ENCODE measurements at places on chromosomes 4 and X. TPM values are rescaled to one million over a fixed set of nuclear protein-coding genes. Genes with fewer than 3 reads are reported as not detected.

GRCh38 chr4:72706684-72707083 lies 137.7 kb upstream of the ADAMTS3 start:
- peaks cover 11% of the 10 kb centered on the region for H3K4me1 ChIP-seq
- H3K27me3 ChIP-seq, result no peaks in the 10 kb centered on the region
- no peaks in the 10 kb centered on the region for H3K36me3 ChIP-seq
- no peak overlapping the region for H3K4me3 ChIP-seq
- no peak for DNase-seq

DNA sequence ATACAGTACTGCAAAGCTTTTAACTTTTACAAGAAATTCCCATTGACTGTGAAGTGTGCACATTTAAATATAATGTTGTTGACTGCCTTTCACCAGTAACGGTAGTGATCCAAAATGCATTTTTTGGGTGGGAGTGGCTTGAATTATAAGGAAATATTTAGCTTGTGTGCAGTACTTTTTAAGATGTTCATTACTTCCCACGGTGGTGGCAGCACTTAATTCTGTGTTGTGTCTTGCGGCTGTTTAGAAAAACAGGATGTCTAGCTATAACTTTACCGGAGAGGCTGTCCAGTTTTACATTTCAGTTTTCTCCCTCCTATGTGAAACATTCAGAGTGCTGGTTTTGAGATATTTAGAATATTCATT lies 1.7 kb downstream of the TMEM131L start:
- H3K27ac ChIP-seq, result peak overlapping the region; percentile 78
- no peak for DNase-seq
- H3K4me1 ChIP-seq, result peaks cover 30% of the 10 kb centered on the region
- H3K4me3 ChIP-seq, result peak overlapping the region; percentile 90
- H3K27me3 ChIP-seq, result peaks cover 22% of the 10 kb centered on the region

GRCh38 chrX:138711399-138712347 lies at the start of gene FGF13:
Gene FGF13, minus strand, starts transcription at chrX:138711717. Its CDS starts 714 bp downstream, at chrX:138711003.
- no peaks in the 10 kb centered on the region for H3K4me1 ChIP-seq
- peak within 1 kb of the TSS; percentile 62 for H3K27ac ChIP-seq
- H3K27me3 ChIP-seq, result peaks cover 60% of the 10 kb centered on the region
- DNase-seq, result no peak
- peak within 1 kb of the TSS; percentile 89 for H3K4me3 ChIP-seq

PAGE4 gene
- not detected for total RNA-seq

TMEM31 gene
- total RNA-seq, result not detected

DNA sequence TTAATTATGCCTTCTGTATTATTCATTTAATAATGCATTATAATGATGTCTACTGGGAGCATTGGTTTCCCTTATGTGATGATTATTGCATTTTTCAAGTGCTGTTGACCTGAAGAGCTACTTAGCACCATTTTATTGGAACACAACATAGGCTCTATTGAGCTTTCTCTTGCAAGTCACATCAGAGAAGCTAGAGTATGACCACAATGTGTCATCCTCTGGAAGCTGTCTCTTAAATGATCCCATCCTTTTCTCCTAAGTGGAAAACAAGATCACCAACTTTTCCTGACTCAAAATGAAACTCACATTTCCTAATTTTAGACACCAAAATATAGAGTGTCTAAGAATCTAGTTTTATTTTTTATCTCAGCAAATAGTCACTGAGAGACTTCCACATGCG lies 1451.9 kb downstream of the PCDH7 start:
- no peak for DNase-seq
- no peaks in the 10 kb centered on the region for H3K4me1 ChIP-seq
- no peaks in the 10 kb centered on the region for H3K36me3 ChIP-seq
- H3K27ac ChIP-seq, result no peak overlapping the region
- H3K4me3 ChIP-seq, result no peak overlapping the region

MAP3K15 gene
- total RNA-seq, result 2.9 TPM

IL2RG gene
- total RNA-seq, result 5.2 TPM

DNA sequence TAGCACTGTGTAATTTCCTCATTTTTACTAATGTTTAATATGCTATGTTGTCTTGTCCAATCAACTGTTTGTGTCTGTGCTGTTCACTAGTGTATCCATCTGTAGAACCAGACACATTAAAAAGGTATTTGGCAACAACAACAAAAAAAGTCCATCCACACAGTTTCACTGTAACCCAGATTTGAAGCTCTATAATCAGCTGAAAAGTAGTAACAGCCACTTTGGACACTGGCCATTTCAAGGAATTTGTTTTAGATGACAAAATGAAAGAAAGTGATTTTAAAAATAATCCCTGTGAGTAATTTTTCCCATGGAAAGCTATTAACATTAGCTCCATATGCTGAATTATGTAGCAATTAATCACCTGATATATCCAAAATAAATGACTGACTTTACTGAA lies 2.2 kb upstream of the FBXL5 start:
- H3K4me1 ChIP-seq, result peaks cover 16% of the 10 kb centered on the region
- DNase-seq, result no peak
- H3K27ac ChIP-seq, result peak overlapping the region; percentile 82
- no peak overlapping the region for H3K4me3 ChIP-seq
- H3K36me3 ChIP-seq, result peaks cover 3% of the 10 kb centered on the region

DNA sequence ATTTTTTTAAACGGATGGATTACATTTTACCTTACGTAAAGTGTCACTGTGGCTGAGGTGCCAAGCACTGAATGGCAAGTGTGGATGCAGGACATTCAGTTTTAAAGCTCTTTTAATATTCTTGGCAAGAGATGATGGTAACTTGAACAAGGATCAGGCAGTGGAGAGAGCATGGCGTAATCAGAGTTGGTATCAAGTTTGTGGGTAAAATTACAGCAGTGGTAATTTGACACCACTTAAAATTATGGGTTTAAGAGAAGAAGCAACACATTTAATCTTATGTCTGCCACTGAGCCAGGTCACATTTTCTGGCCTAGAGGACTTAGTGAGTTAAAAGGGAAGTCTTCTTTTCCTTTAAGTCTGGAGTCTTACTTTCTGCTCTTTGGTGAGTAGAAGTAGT lies 100.5 kb downstream of the NAA11 start:
- H3K27ac ChIP-seq, result no peak overlapping the region
- H3K36me3 ChIP-seq, result no peaks in the 10 kb centered on the region
- DNase-seq, result no peak
- no peak overlapping the region for H3K4me3 ChIP-seq

DNA sequence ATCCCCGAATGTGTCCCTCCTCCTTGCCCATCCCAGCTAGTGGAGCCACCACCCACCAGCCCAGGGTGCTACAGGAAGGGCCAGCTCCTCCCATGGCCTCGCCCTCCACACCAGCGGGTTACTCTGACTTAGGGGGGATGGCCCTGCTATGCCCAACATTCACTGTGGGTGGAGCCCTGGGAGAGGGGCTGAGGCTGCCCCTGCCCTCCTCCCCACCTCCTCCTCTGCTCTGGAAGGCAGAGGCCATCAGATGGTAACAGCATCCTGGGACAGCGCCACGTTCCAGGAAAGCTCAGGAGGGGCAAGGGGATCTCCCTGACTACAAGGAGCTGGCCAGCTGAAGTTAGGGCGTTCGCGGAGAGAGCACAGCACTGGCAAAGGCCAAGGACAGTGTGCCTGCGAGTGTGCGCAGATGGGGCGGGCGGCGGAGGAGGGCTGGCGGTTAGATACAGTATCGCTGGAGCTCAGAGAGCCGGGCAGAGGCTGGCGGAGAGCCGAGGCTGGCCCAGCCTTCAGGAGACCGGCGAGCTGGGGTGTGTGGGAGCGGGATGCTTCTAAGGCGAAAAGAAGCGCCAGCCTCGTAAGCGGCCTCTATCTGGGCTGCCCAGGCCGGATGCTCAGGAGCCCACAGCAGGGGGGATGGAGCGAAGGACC lies 1.5 kb downstream of the JAKMIP1 start:
- H3K4me1 ChIP-seq, result no peaks in the 10 kb centered on the region
- H3K36me3 ChIP-seq, result peaks cover 4% of the 10 kb centered on the region
- DNase-seq, result no peak
- H3K27ac ChIP-seq, result no peak overlapping the region
- peak overlapping the region; percentile 83 for H3K4me3 ChIP-seq

GRCh38 chr4:150140774-150141400 lies 62.6 kb downstream of the DCLK2 start:
- peaks cover 22% of the 10 kb centered on the region for H3K4me1 ChIP-seq
- no peak overlapping the region for H3K4me3 ChIP-seq
- no peaks in the 10 kb centered on the region for H3K27me3 ChIP-seq

DNA sequence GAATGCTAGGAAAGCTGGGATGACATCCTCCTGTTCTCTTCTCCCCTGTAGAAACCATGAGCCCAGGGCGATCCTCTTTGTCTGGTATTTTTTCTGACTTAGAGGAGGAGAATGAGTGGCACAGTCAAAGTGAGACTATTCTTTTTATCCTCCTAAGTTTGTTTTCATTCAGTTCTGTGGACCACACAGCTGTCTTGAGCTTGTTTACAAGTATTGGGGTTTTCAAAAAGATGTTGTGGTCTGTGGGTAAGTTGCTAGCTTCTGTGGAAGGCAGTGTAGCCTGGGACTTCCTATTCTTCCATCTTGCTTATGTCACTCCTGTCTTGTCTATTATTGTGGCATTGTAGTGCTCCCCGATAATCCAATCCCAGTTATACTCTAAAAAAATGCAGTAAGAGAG lies 223.0 kb downstream of the PAPSS1 start:
- H3K36me3 ChIP-seq, result no peaks in the 10 kb centered on the region
- H3K4me3 ChIP-seq, result no peak overlapping the region
- no peak for DNase-seq
- no peak overlapping the region for H3K27ac ChIP-seq

EPHA5 gene
- 2.4 TPM for total RNA-seq

DNA sequence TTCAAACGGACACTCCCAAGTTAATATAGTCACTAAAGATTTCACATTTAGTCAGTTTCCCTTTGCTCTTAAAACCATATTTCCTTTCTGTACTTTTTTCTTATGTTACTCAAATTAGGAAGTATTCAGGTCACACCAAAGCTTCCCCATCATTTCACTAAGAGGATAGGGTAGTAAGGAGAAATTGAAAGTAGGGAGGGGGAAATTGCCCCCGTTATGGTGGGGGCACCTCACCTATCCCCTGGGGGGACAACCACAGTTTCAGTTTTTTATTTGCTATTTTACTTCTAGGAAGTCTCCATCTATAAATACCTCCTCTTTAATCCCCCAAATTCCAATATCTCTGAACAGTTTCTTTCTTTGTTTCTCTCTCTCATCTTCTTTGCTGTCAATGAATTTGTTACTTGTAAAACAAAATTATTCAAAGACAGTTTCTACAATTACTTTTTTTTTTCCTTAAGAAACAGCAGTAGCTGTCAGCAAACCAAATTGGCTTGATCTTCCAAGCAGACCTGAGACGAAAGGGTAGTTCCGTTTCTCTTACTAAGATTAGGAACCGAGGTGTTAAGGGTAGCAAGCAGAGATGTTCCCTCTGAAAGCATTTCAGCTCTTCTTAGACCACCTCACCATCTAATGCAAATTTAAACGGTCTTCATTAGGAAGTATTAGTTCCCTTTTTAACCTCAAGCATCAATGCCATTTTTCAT lies 160.2 kb upstream of the KLF3 start:
- H3K36me3 ChIP-seq, result no peaks in the 10 kb centered on the region
- H3K4me1 ChIP-seq, result no peaks in the 10 kb centered on the region
- H3K4me3 ChIP-seq, result no peak overlapping the region
- DNase-seq, result no peak

- no peak for DNase-seq
- H3K4me1 ChIP-seq, result peaks cover 3% of the 10 kb centered on the region
- no peak overlapping the region for H3K4me3 ChIP-seq
- no peaks in the 10 kb centered on the region for H3K36me3 ChIP-seq
These were observed 62.5 kb downstream of the ABLIM2 start for GRCh38 chr4:8095956-8096689.

GRCh38 chr4:2066571-2067445 lies 7.7 kb downstream of the NAT8L start:
- no peak for DNase-seq
- peaks cover 5% of the 10 kb centered on the region for H3K4me1 ChIP-seq
- no peaks in the 10 kb centered on the region for H3K36me3 ChIP-seq
- no peak overlapping the region for H3K4me3 ChIP-seq
- peaks cover under 1% of the 10 kb centered on the region for H3K27me3 ChIP-seq

TREX2 gene
- total RNA-seq, result 0.72 TPM

- H3K4me1 ChIP-seq, result no peaks in the 10 kb centered on the region
- no peaks in the 10 kb centered on the region for H3K36me3 ChIP-seq
- peaks cover 10% of the 10 kb centered on the region for H3K27me3 ChIP-seq
- no peak overlapping the region for H3K4me3 ChIP-seq
- H3K27ac ChIP-seq, result no peak overlapping the region
These were observed 15.6 kb upstream of the SHISA3 start for GRCh38 chr4:42381666-42382065.

GRCh38 chr4:175054980-175055379 lies 136.8 kb downstream of the ADAM29 start:
- no peaks in the 10 kb centered on the region for H3K27me3 ChIP-seq
- no peak overlapping the region for H3K27ac ChIP-seq
- no peaks in the 10 kb centered on the region for H3K4me1 ChIP-seq
- no peak for DNase-seq
- H3K36me3 ChIP-seq, result no peaks in the 10 kb centered on the region

ABLIM2 gene
- total RNA-seq, result 2.6 TPM

DGKK gene
- 0.98 TPM for total RNA-seq

DNA sequence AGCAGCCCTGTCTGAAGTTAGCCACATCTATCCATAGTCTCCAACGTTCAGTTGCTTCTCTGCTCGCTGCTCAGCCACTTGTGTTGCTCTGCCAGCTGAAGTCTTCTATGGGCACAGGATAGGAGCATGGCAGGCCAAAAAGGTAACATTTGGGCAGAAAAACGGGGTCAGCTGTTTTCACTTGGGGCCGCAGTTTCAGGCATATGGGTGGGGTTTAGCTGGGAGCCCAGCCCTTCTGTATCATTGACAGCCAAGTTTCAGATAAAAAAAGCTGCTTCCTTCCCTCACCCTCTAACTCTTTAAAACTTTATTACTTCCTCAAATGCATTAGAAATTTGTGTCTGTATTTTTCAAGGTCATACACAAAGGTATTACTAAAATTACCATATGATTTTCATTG lies 18.4 kb upstream of the MANBA start:
- peak overlapping the region; percentile 69 for H3K27ac ChIP-seq
- no peak overlapping the region for H3K4me3 ChIP-seq
- no peaks in the 10 kb centered on the region for H3K4me1 ChIP-seq
- H3K27me3 ChIP-seq, result no peaks in the 10 kb centered on the region
- no peak for DNase-seq

- H3K27ac ChIP-seq, result no peak overlapping the region
- H3K4me1 ChIP-seq, result peaks cover 12% of the 10 kb centered on the region
- no peak for DNase-seq
- no peak overlapping the region for H3K4me3 ChIP-seq
These were observed 325.0 kb downstream of the RAB28 start for GRCh38 chr4:13159041-13159620.

DNA sequence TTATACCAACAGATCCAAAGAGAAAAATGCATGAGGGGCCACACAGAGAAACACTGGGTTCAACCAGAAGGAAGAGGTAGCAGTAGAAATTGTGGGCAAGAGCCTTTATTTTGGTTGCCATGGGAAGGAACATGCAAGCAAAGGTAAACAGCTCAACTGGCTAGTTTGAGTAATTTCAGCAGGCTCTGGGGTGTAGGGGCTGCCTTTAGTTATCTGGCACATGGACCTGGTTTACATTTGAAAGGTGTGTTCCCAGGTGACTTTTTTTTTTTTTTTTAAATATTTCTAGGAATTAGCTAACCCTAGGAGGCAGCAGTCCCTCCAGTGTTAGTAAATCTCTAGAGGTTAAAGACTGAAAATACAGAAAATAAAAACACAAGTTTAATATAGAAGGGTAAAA lies 481.9 kb downstream of the ACTRT1 start:
- no peak overlapping the region for H3K4me3 ChIP-seq
- no peak for DNase-seq
- H3K27me3 ChIP-seq, result no peaks in the 10 kb centered on the region
- no peaks in the 10 kb centered on the region for H3K4me1 ChIP-seq

GRCh38 chrX:148426467-148426866 lies 74.0 kb upstream of the AFF2 start:
- no peak overlapping the region for H3K4me3 ChIP-seq
- H3K36me3 ChIP-seq, result no peaks in the 10 kb centered on the region
- no peak overlapping the region for H3K27ac ChIP-seq
